ENCODE measurements at places on chromosomes 12 and 14.

DNA sequence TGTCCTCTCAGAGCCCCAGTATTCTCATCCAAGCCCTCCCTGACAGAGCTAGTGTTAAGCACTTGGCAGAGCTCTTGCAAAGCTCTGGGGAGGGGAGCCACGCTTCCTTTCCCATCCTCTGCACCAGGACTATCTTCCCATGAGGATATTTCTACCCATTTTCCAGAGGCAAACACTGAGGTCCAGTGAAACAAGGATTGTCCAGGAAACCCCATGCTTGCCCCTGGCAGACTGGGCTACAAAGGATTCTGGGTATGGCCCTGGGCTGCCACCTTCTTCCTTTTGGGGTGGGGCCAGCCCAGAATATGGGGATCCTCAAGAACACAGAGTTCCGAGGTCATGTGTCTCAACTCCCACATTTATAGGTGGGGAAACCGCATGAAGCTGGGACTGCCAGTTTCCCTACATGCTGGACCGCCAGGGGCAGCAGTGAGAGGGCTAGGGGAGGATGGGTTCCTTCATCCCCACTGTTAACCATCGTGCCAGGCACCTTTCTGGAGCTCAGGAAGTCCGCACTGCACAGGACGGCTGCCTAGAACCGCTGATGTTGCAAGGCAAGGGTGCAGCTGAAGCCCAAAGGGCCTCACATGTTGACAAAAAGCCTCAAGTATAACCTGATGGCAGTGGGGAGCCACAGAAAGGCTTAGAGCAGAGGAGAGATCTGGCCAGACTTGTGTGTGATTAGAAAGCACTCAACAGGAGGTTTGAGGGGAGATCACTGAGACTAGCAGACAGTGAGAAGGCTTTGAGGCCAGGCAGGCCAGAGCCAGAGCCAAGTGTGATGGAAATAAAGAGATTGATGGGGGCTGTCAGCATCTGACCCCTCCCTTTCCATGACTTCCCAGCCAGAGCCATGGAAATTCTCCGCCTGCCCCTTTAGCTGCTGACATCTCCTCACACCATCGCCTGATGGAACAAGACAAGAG lies 5.5 kb upstream of the CCDC85C start:
- no peak for DNase-seq

- no peak for DNase-seq
Observed at GRCh38 chr14:20383636-20384035, 29.7 kb downstream of the TEP1 start.

DNA sequence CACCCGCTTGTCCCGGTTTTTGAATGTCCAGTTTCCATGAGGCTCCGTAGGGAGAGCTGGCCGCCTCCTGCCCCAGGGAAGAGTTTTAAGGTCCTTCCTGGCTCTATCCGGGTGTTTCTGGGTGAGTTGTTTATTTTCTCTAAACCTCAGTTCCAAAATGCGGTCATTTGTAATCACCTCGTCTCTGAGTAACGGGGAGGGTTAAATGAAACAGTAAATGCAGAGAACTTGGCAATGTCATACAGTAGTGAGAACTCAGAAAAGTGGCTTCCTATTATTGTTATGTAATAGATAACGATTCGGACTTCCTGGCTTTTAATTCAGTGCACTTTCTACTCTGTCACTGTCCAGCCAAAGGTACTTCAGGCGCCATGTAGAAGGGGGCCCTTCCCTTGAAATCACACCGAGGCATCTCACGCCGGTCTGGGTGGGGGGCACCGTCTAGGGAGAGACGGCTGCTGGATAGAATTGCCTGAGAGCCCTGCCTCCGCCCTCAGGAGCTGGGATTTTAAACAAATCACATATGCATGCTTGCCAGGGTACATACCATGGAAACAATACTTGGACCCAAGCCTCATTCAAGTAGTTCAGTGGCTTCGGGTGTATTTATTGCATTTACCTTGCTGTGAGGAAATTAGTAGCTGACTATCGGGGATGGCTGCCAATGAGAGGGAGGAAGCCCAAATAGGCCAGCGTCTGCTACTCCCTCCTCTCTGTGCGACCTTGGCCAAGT lies 26.4 kb downstream of the NOS1 start:
- DNase-seq: no peak

- no peak for DNase-seq
Observed at GRCh38 chr12:108635201-108635996, 1.7 kb upstream of the SELPLG start.

- no peak for DNase-seq
Observed at GRCh38 chr12:52079576-52080402, at the start of gene SMIM41. SMIM41 (plus strand) TSS chr12:52079704; CDS start chr12:52079780, 76 bp downstream.

- DNase-seq: peak; percentile 15
Observed at GRCh38 chr12:128069359-128069997, 197.5 kb upstream of the TMEM132C start.

- no peak for DNase-seq
Observed at GRCh38 chr12:83866477-83866876, 1046.1 kb downstream of the SLC6A15 start.

GRCh38 chr14:91373591-91374254 lies 43.9 kb downstream of the CCDC88C start:
- peak; percentile 57 for DNase-seq

DNA sequence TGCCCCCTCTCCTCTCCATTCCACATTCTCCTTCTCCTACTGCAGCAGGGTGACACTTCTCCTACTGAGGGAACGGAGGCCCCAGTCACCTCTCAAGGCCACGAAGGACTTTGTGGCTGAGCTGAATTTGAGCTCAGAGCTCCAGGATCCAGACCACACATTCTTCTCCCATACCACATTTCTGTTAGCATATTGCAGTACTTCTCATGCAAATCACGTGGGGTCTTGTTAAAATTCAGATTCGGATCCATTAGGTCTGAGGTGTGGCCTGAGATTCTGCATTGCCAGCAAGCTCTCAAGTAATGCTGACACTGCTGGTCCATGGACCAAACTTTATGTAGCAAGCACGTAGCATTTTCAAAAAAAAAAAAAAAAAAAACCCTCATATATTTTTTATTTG lies 9.6 kb upstream of the IFI27L2 start:
- DNase-seq: no peak

DNA sequence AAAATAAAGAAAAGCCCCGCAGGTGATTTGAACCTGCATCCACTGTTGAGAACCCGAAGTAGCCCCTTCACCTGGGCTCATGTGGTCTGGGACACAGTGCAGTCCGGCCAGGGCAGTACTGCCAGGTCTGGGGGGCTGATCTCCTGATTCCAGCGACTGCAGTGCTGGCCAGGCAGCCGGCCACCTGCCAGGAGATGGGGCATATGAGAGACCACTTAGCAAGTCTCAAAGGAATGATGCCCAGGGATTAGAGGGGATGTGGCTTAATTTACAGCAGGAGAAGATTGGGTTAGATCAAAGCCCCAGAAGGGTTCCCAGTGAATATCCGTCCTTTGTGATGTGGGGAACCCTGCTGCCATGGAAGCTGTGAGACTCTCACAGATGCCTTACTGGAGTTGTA lies 113.3 kb downstream of the PRMT8 start:
- DNase-seq: no peak

GRCh38 chr14:23005451-23006187 lies 4.3 kb downstream of the C14orf93 start:
- no peak for DNase-seq

- DNase-seq: no peak
Observed at GRCh38 chr12:109719123-109720022, 5.7 kb downstream of the FAM222A start.

GRCh38 chr14:56905282-56905681 lies 95.0 kb upstream of the OTX2 start:
- DNase-seq: no peak
